Endothelial cell (in vitro differentiated cells): ENCODE measurements at places on chromosomes 2 and 18. TPM values are rescaled to one million over a fixed set of nuclear protein-coding genes. Genes with fewer than 3 reads are reported as not detected.

Gene SERPINB10
- total RNA-seq, result not detected

DNA sequence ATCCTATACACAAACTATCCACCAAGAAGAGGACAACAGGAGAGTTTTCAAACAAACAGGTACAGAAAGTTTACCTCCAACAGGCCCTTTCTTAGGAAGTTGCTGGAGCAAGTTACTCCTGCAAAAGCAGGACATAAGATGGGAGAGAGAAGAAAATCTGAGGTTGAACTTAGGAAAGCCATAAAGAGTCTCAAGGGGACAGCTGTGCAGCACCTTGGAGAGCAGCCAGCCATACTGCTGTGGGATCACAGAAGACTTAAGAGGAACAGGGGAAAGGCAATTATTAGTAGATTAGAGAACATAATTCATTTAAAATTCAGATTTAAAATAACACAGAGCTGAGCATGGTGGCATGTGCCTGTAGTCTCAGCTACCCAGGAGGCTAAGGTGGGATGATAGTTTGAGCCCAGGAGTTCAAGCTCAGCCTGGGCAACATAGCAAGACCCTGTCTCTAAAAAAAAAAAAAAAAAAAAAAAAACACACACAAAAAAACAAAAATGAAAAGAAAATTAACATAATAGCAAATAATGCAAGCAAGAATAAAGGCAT is 148.1 kb upstream of the SIX3 start:
- no peak overlapping the region for H3K4me3 ChIP-seq
- no peak overlapping the region for H3K27ac ChIP-seq
- DNase-seq, result peak; percentile 52
- H3K27me3 ChIP-seq, result no peaks in the 10 kb centered on the region
- H3K4me1 ChIP-seq, result no peaks in the 10 kb centered on the region
- no peaks in the 10 kb centered on the region for H3K36me3 ChIP-seq

- H3K4me3 ChIP-seq, result peak overlapping the region; percentile 98
Measured at GRCh38 chr2:230864122-230864604, 579 bp upstream of the ITM2C start.

- no peaks in the 10 kb centered on the region for H3K27me3 ChIP-seq
- no peak overlapping the region for H3K27ac ChIP-seq
- H3K4me1 ChIP-seq, result no peaks in the 10 kb centered on the region
- no peak overlapping the region for H3K4me3 ChIP-seq
- no peak for DNase-seq
Measured at GRCh38 chr18:9802175-9803062, 83.4 kb upstream of the TXNDC2 start.

DNA sequence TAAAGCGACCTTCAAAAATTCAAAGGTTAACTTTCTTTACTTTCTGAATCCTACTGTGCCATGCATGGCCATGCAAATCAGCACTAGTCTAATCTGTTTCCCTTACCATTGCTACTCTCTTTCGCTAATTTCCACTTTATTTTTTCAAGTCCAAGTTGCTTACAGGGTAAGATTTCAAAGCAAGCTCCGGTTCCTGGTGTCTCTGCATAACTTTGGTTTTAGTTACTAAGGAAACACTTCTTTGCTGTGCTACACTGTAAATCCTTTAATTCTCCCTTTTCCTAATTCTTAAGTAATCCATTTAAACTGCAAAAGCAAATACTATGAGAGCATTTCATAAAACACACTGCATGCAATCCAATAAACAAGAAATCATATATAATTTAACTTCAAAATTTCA is 383.5 kb upstream of the LYPD1 start:
- H3K27ac ChIP-seq, result no peak overlapping the region
- no peaks in the 10 kb centered on the region for H3K4me1 ChIP-seq
- no peaks in the 10 kb centered on the region for H3K27me3 ChIP-seq
- no peak for DNase-seq

DNA sequence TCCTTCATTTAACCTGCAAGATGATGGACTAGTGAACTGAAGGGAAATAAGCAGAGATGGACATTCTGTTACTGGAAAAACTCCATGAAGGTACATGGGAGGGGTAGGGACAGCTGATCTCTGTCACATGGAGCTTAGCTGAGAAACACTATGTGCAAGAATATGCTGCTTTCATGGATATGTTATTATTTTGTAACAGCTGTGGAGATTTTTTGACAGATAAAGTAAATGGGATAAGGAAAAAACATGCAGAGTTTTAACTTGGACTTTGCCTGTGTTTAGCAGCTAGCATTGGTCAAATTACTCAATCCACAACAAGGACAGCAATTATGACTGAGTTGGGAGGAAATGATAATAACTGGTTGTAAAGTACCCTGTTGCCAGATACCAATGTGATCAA is 28.7 kb upstream of the HNRNPA3 start:
- no peak overlapping the region for H3K4me3 ChIP-seq
- H3K4me1 ChIP-seq, result peaks cover 2% of the 10 kb centered on the region
- no peak for DNase-seq

Gene PAIP2B
- 2.9 TPM for total RNA-seq

Gene SLC4A5
- total RNA-seq, result 4.2 TPM

DNA sequence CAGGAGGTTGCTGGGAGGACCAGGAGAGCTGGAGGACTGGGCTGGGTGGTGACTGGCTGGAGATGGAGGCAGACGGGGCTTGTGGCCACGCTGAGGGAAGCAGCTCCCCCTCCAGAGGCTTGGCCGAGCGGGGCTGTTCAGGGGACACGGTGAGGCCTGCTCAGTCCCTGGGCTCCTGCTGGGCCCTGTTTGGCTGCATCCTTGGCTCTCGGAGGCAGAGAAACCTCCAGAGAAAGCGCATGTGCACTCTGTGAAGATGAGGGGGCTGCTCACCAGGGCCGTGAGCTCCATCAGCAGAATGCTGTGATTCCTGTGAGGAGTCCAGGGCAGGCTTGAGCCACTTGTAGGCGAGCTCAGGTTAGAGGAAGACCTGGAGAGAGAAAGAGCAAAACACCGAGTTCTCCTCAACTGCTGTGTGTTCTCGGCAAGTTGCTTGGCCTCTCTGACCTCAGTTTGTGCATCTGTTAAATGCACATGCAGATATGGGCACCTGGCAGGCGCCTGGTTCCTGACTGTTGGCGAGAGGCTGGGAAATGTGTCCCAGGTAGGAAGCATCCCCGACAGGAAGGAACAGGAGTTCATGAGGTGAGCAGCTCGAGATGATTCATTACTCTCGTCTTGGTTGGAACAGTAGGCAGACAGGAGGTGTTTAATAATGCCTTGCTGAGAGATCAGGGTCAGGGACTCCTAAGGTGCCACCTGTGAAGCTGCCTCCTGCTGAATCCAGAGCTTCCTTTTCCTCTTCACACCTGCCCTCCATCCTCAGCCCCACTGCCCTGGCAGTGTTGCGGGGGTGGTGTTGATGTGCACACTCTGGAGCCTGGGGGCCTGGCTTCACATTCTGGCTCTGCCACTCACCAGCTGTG is 941 bp downstream of the ZAP70 start:
- peaks cover 73% of the 10 kb centered on the region for H3K4me1 ChIP-seq
- H3K36me3 ChIP-seq, result peaks cover 7% of the 10 kb centered on the region
- peak overlapping the region; percentile 81 for H3K27ac ChIP-seq
- DNase-seq, result no peak
- peaks cover 14% of the 10 kb centered on the region for H3K27me3 ChIP-seq

- H3K27me3 ChIP-seq, result no peaks in the 10 kb centered on the region
- DNase-seq, result no peak
- no peak overlapping the region for H3K4me3 ChIP-seq
- no peak overlapping the region for H3K27ac ChIP-seq
- no peaks in the 10 kb centered on the region for H3K36me3 ChIP-seq
- no peaks in the 10 kb centered on the region for H3K4me1 ChIP-seq
Measured at GRCh38 chr2:238566001-238566645, 139.4 kb downstream of the ASB1 start.

DNA sequence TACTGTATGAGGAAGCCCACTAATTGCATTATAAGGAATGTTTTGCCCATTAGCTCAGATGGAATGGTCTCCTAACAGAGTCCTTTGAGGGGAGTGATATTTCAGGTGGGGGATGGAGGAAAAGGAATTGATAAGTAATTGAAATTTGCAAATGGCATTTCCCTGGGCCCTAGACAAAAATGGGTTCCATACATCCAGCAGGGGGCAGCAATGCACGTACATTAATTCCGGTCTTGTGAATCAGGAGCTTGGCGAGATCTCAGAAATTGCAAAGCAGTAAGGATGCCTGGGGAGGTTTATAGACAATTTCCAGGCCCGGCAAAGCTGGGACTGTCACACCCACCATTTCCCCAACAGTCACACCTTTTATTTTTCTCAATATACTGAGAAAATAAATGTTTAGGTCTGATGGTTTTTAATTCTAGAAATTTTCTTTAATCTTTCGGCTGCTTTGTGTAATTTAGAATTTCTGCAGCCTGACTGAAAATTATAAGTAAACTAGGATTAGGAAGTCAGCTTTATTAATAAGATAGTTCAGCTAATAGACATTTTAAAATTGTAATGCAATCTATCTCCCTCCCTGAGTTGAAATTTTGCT is 122.8 kb downstream of the LYPD1 start:
- peaks cover 13% of the 10 kb centered on the region for H3K36me3 ChIP-seq
- H3K4me1 ChIP-seq, result no peaks in the 10 kb centered on the region
- H3K4me3 ChIP-seq, result no peak overlapping the region

Gene FER1L5
- 1.0 TPM for total RNA-seq

- H3K4me3 ChIP-seq, result no peak overlapping the region
- no peak for DNase-seq
- no peaks in the 10 kb centered on the region for H3K4me1 ChIP-seq
- H3K27me3 ChIP-seq, result no peaks in the 10 kb centered on the region
- no peaks in the 10 kb centered on the region for H3K36me3 ChIP-seq
Measured at GRCh38 chr2:112310906-112311305, 35.5 kb downstream of the ZC3H6 start.

Gene TEX44
- not detected for total RNA-seq

GRCh38 chr2:46936566-46936965 is 21.0 kb upstream of the MCFD2 start:
- peaks cover 4% of the 10 kb centered on the region for H3K36me3 ChIP-seq
- H3K4me1 ChIP-seq, result peaks cover 3% of the 10 kb centered on the region
- DNase-seq, result no peak
- H3K27me3 ChIP-seq, result peaks cover 10% of the 10 kb centered on the region
- H3K4me3 ChIP-seq, result no peak overlapping the region

DNA sequence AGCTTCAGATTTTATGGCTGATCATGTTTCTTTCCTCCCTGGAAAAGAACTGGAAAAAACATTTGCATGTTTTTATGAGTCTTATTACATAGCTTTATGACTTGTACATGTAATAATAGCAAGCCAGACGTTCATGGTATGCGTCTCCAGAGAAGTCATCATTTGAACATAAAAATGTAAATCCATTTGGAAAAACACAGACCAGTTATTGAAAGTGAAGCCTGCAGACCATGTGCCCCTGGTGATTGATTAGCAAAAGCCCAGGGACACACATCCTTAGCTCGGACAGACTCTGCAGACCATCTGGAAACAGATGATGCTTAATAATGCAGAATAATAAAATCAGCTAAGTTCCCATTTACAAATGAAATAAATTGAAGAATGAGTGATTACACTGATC is 283.1 kb downstream of the TDRD15 start:
- H3K36me3 ChIP-seq, result no peaks in the 10 kb centered on the region
- no peak overlapping the region for H3K27ac ChIP-seq
- no peaks in the 10 kb centered on the region for H3K4me1 ChIP-seq
- no peak for DNase-seq

GRCh38 chr2:60957643-60958042 is 59.9 kb upstream of the PEX13 start:
- H3K27ac ChIP-seq, result no peak overlapping the region
- H3K4me3 ChIP-seq, result no peak overlapping the region
- peaks cover 15% of the 10 kb centered on the region for H3K36me3 ChIP-seq

DNA sequence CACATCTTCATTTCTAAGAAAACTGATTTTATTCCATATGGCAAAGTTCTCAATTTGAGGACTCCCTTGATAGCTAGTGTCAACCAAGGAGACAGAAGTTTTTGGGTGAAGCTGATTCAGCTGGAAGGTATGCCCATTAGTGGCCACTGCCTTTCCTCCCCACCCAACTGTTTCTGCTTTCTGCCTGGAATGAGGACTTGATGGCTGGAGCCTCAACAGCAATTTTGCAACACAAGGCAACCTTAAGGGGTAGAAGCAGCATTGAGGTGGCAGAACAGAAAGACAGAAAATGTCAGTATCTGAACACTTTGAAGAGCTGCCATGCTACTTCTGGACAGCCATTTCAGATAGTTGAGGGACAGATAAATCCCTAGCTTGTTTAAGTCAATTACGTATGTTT is 47.0 kb downstream of the INHBB start:
- no peak overlapping the region for H3K4me3 ChIP-seq
- H3K4me1 ChIP-seq, result no peaks in the 10 kb centered on the region
- peaks cover 3% of the 10 kb centered on the region for H3K27me3 ChIP-seq
- no peaks in the 10 kb centered on the region for H3K36me3 ChIP-seq

DNA sequence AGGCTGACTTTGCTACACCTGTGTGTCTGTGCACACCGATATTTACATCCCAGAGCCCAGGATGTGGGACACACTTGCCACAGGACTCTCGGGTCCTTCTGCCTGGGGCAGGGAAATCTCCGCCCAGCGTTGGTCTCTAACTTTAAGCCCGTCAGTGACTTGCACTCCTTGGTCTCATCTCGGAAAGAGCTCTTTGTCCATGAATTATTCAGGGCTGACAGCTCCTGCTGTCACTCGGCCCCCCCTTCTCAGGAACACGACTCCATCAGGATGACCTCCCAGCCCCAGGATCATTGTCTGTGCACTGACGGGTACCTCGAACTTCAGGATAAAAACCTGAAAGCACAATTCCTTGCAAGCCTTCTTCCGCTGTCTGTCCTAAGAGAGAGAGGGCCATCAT is 26.6 kb downstream of the PLB1 start:
- no peak overlapping the region for H3K27ac ChIP-seq
- H3K27me3 ChIP-seq, result no peaks in the 10 kb centered on the region
- no peak overlapping the region for H3K4me3 ChIP-seq
- DNase-seq, result no peak

- no peak overlapping the region for H3K4me3 ChIP-seq
- no peaks in the 10 kb centered on the region for H3K36me3 ChIP-seq
- DNase-seq, result no peak
- H3K4me1 ChIP-seq, result no peaks in the 10 kb centered on the region
- no peaks in the 10 kb centered on the region for H3K27me3 ChIP-seq
Measured at GRCh38 chr18:3683483-3683882, 233.5 kb downstream of the TGIF1 start.

Gene FAM124B
- total RNA-seq, result 269 TPM

DNA sequence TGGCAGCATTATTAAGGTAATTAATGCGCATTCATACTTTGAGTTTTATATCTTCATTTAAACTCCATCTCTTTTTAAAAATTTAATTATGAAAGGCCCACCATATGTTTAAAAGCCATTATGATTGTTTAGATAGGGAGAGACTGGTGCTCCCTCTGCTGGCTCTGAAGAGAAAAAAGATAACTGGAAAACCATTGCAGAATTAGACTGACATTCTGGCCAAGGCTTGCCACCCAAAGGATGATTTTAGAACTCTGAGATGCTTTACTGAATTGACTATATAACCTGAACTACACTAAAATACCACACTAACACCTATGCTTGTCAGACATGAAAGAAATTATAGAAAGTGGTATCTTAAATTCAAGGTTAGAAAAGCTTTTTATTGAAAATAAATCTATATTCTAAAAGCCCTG is 127.6 kb upstream of the SPOPL start:
- H3K36me3 ChIP-seq, result no peaks in the 10 kb centered on the region
- no peak for DNase-seq
- H3K4me1 ChIP-seq, result no peaks in the 10 kb centered on the region
- no peak overlapping the region for H3K27ac ChIP-seq

Gene CIB4
- not detected for total RNA-seq

Gene TFCP2L1
- total RNA-seq, result 1.7 TPM
